ENCODE measurements at places on chromosomes 5 and 9.

DNA sequence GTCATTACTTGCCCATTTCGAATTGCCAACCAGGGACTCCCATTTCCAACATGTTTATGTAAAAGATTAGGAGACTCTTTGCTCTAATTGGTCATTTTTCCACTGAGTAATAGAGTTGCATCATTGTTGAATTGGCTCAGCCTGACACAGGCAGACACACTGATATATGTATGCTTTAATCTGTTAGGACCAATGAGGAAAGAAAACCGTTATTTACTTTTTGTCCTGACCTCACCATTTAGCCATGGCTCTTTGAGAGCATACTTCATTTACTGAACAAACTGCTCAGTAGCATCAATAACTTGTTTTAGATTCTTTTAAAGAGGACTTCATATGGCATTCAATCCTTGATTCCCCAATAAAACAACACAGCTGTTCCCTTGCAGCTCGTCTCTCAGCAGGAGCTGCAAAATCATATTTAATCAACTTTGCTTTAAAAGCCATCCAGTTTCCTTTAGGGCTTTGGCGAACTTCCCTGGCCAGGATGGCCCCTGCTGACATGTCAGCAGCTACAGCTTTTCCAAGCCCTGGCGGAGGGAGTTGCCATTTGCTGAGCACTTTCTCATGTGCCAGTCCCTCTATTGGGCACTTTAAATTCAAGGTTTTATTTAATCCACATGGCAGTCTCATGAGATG is 251.5 kb upstream of the TNC start:
- DNase-seq, result no peak

DNA sequence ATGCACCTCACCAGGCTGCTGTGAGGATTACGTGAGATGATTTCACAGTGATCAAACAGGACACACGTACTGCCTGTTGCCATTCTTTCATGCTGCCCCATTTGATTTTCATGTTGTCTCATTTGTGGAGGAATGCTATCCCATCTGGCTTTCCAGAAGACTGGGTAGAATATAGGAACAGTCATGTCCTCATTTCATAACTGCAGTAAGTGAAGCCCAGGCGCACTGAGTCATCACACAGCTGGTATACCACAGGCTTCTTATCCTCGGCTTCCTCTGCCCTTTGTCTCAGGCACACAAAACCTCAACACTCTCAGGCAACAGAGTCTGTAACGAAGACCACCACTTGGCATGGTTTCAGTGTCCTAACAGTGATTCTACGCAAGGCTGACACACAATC is 62.3 kb downstream of the LHFPL2 start:
- DNase-seq, result no peak

DNA sequence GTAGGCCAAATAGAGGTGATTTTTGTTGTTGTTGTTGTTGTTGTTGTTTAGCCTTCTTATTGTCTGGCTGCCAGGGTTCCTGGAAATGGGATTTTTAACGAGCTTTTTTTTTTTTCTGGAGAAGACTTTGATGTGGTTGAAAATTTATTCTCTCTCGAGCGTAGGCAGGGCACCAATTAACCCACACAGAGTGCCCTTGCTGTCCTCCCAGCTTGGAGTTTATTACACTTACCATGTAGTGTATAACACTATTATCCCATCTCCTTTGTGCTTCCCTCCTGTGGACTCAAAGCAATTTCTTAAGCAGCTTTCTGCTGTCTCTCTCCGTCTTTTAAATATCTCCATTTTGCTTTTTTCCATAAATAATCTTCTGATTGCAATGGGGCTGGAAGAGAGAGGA is 57.4 kb downstream of the OR2K2 start:
- no peak for DNase-seq

DNA sequence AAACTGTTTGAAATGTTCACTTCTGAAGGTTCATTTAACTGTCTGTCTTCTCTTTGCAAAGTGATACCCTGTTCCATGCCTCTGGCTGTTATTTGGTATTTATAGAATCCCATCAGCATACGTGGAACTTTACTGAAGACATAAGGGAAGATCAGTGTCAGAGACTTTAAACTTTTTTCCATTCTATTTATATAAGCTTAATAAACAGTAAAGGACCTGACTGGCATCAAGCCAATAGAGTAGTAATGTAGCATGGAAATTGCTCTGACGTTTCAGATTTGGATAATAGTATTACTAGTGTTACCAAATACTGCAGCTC is 94.9 kb upstream of the MINAR2 start:
- no peak for DNase-seq

All from nucleus accumbens (tissue), 56 donors.